ENCODE measurements at places on chromosomes 2 and 18.

- no peak for DNase-seq
Observed at GRCh38 chr2:62525549-62526269, 19.7 kb upstream of the TMEM17 start.

- no peak for DNase-seq
Observed at GRCh38 chr2:144230448-144231085, 289.4 kb downstream of the ZEB2 start.

GRCh38 chr2:67797801-67798540, 264.8 kb downstream of the C1D start:
- DNase-seq = no peak

DNA sequence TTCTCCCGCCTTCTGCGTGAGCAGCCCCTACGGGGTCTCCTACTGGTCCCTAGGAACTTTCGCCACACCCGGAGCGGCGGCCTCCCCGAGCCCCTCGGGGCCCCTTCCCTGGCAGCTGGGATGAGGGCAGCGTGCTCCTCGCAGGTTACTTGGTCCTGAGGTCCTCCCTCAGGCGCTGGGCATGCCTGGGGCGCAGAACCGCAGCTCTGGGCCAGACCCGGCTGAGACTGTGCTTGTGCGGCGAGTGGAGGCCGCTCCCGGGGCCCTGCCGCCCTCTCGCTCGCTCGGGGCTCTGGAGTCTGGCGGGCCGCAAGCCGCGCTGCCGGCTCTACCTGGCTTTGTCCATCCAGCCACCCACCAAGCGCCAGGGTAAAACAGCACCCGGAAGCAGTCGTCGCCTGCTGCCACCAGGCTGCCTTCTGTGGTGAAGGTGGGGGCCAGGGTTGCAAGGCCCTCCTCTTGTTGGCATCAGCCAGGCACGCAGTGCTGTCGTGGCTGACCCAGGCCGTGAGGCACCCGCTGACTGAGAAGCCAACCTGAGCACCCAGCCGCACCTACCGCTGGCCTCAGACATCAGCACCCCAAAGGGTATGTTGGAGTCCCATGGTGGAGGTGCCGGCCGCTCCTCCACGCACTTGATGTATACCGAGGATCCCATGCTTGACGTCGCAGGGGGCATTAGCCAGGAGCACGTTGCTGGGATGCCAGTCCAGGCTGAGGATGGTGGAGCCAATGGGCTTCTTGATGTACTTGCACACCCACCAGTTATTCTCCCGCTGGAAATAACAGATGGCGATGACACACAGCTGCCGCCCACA, 46.1 kb upstream of the PTH2R start:
- no peak for DNase-seq

- DNase-seq = no peak
Observed at GRCh38 chr2:84223191-84223590, 235.9 kb downstream of the SUCLG1 start.

DNA sequence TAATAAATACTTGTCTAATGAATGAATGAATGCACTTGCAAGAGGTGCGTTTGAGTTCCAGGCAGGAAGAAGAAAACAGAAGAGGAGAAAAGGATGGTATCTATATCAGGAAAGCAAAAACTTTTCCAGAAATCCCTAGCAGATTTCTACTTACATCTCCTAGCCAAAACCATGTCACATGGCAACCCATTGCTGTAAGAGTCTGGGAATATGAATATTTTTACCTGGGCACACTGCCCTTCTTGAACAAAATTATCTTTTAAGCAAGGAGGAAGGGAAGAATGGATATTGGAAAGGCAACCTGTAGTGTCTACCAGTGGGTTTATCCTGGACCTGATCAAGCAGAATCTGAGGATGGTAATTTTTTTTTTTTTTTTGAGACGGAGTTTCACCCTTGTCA, 44.2 kb upstream of the ASXL2 start:
- DNase-seq = no peak

- DNase-seq = peak; percentile 90
Observed at GRCh38 chr18:79484661-79485621, 89.2 kb downstream of the NFATC1 start.

DNA sequence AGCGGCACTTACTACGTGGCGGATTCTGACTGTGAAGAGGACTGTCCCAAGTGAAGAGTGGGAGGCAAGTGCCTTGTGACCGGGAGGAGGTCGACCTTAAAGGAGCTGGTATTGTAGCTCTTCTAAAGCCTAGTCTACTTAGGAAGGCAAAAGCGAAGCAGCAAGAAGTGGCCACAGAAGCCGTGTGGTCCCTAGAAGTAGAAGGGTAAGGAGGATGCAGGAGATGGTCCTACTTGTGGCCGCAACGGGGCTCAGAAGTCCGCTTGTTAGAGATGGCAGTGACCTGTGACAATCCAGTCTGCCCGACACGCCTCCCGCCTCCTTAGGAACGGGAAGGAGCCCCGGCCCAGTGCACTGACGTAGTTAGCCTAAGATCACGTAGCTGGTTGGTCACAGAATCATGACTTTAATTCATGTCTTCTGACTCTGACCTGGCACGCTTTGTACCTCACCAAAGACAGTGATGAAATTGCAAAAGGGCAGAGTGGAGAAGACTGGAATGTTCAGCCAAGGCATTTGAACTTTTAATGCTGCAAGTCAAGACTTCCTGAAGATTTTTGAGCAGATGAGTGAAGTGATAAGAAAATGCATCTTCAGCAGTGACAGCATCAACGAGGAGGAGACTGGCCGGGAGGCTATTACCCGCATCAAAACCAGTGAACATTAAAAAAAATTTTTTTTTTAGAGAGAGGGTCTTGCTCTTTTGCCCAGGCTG, 749 bp upstream of the EIF2AK3 start:
- DNase-seq = peak; percentile 69
